Head of caudate nucleus (tissue), 42 donors: ENCODE measurements at places on chromosomes 16 and 17.

DNA sequence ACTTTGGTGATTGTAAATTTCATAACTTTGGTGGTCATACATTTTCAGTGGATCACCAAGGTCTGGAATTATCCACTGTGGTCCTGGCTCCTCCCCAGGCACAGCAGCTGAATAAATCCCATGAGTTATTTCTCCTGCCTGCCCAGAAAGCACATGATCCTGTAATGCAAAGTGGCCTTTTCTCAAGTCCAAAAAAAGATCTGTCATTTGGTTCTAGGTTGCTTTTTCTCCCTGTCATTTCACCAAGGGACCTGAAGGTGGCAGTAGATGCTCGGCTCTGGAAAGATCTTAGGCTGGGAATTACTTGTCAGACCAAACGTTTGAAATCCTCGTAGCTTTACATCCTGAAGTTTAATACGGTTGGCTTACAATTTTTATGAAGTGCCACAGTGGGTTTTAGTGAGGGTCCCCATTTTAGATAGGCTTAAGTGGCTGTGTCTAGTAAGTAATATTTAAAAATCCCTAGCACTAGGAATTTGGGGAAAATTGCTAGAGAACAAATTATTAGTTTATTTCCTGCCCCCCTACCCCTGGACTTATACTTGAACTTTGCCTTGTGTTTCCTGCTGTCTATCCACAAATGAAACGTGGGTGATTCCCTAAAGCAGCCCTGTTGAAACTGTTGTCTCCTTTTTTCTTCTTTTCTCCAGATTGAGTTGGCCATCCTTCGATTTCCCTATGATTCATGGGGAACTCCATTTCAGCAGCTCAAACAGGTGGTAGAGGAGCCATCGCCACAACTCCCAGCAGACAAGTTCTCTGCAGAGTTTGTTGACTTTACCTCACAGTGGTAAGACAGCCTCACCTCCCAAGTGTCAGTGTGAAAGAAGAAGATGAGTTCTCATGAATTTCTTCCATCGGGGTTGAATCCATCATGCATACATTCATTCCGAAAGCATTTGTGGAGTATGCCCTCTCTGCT, 111.7 kb downstream of the MAP2K6 start:
- peak; percentile 57 for DNase-seq

- no peak for DNase-seq
Measured at GRCh38 chr16:78177987-78178386, 78.5 kb downstream of the WWOX start.

DNA sequence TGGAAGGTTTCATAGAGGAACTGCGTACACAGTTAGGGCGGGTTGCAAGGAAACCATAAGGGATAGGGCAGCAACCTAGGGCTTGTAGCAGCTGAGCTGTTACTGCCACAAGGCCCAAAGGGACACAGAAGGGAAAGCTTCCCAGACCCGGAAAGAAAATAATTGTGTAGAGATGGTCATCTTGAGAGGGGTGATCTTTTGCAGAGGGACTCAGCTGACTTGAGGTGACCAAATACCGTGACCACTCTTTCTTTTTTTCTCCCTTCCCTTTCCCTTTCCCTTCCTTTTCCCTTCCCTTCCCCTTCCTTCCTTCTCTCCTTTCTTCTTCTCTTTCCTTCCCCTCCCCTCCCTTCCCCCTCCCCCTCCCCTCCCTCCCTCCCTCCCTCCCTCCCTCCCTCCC, 8.5 kb upstream of the CREBBP start:
- DNase-seq = no peak

- no peak for DNase-seq
Measured at GRCh38 chr16:11050944-11051343, 106.6 kb downstream of the CLEC16A start.

- DNase-seq = no peak
Measured at GRCh38 chr17:231191-231965, 49.9 kb upstream of the DOC2B start.
